IMR-90 (cell line): ENCODE measurements at places on chromosomes 16 and 17. TPM values are rescaled to one million over a fixed set of nuclear protein-coding genes. Genes with fewer than 3 reads are reported as not detected.

The CHST6 gene
- under 0.01 TPM in 2 replicates for total RNA-seq

The USB1 gene
- total RNA-seq: 23.1 and 45.9 TPM in 2 replicates

The ABCA6 gene
- under 0.01 TPM in 2 replicates for total RNA-seq

The PRAC1 gene
- total RNA-seq: not detected in 2 replicates

The KCTD19 gene
- under 0.01 TPM in 1 of 2 replicates, not detected in the other for total RNA-seq

The LGALS3BP gene
- 33.7 and 34.7 TPM in 2 replicates for total RNA-seq

The GAST gene
- total RNA-seq: not detected in 2 replicates

The KRTAP17-1 gene
- total RNA-seq: not detected in 2 replicates

The ABCC12 gene
- total RNA-seq: under 0.01 TPM in 2 replicates

The PNMT gene
- not detected in 2 replicates for total RNA-seq

The GNG13 gene
- total RNA-seq: not detected in 2 replicates

The C16orf92 gene
- not detected in 2 replicates for total RNA-seq

The RAD51D gene
- total RNA-seq: 9.7 and 12.7 TPM in 2 replicates

The STAC2 gene
- not detected in 2 replicates for total RNA-seq

The GUCY2D gene
- total RNA-seq: not detected in 2 replicates

The HSF4 gene
- 0.54 and 0.83 TPM in 2 replicates for total RNA-seq

The CHST5 gene
- not detected in 2 replicates for total RNA-seq

The DBNDD1 gene
- 3.1 and 3.4 TPM in 2 replicates for total RNA-seq

The CNTNAP1 gene
- 10.6 and 12.2 TPM in 2 replicates for total RNA-seq

The NHLRC4 gene
- total RNA-seq: 0.56 and 0.72 TPM in 2 replicates

The CACNG1 gene
- total RNA-seq: not detected in 2 replicates

The PLA2G10 gene
- not detected in 2 replicates for total RNA-seq

The ATP6V0C gene
- total RNA-seq: 8.4 and 8.6 TPM in 2 replicates

The PHOSPHO1 gene
- total RNA-seq: under 0.01 TPM in 2 replicates

The OR1F1 gene
- total RNA-seq: not detected in 2 replicates

The CCL11 gene
- total RNA-seq: not detected in 2 replicates

The SRCIN1 gene
- total RNA-seq: not detected in 2 replicates

The KRTAP4-12 gene
- total RNA-seq: 0.18 TPM in 1 of 2 replicates, not detected in the other

The SLC4A1 gene
- not detected in 2 replicates for total RNA-seq

The SECTM1 gene
- total RNA-seq: 1.7 and 2.3 TPM in 2 replicates

The EFCAB13 gene
- total RNA-seq: 1.1 and 1.4 TPM in 2 replicates

The MYO15A gene
- total RNA-seq: 0.18 and 0.56 TPM in 2 replicates

The TMEM88 gene
- not detected in 2 replicates for total RNA-seq

The KRT25 gene
- not detected in 2 replicates for total RNA-seq

The TMEM204 gene
- total RNA-seq: 7.0 and 7.2 TPM in 2 replicates

The USP43 gene
- total RNA-seq: not detected in 2 replicates

The MYH8 gene
- not detected in 2 replicates for total RNA-seq

The NOTUM gene
- not detected in 2 replicates for total RNA-seq

The MRPL28 gene
- total RNA-seq: 104 and 106 TPM in 2 replicates

The MMP2 gene
- total RNA-seq: 164 and 240 TPM in 2 replicates

The CBLN1 gene
- total RNA-seq: not detected in 2 replicates

The LMF1 gene
- 6.7 and 13.1 TPM in 2 replicates for total RNA-seq

The MPP2 gene
- 1.9 and 3.2 TPM in 2 replicates for total RNA-seq

The DNAAF8 gene
- total RNA-seq: 0.54 and 0.56 TPM in 2 replicates

The IL17C gene
- total RNA-seq: not detected in 2 replicates

The C17orf50 gene
- not detected in 2 replicates for total RNA-seq

The KRTAP9-3 gene
- not detected in 2 replicates for total RNA-seq

The KRTAP2-3 gene
- 1.4 TPM in 2 replicates for total RNA-seq

The CD300E gene
- total RNA-seq: not detected in 2 replicates

The EPX gene
- total RNA-seq: not detected in 2 replicates

The LITAFD gene
- not detected in 2 replicates for total RNA-seq

The KCTD11 gene
- 10.6 and 10.8 TPM in 2 replicates for total RNA-seq

The CLEC18C gene
- total RNA-seq: not detected in 2 replicates

The WFDC1 gene
- total RNA-seq: 4.7 and 5.0 TPM in 2 replicates

The SSTR5 gene
- not detected in 2 replicates for total RNA-seq

The SLC16A5 gene
- total RNA-seq: 1.1 and 1.8 TPM in 2 replicates

The GABARAP gene
- total RNA-seq: 70.8 and 77.8 TPM in 2 replicates
